ENCODE measurements at places on chromosomes 2 and 18.
A peak's percentile ranks its signal among the peaks of the same experiment; 100 is the strongest.

GRCh38 chr2:175709248-175709647 is 292.8 kb downstream of the LNPK start:
- ATAC-seq: no peak

- ATAC-seq: no peak
These were observed 20.3 kb downstream of the ITPRID2 start for GRCh38 chr2:181911830-181912229.

GRCh38 chr18:45014047-45014501 is 333.4 kb downstream of the SETBP1 start:
- no peak for ATAC-seq

GRCh38 chr2:143463719-143464118 is 334.5 kb downstream of the ARHGAP15 start:
- no peak for ATAC-seq

DNA sequence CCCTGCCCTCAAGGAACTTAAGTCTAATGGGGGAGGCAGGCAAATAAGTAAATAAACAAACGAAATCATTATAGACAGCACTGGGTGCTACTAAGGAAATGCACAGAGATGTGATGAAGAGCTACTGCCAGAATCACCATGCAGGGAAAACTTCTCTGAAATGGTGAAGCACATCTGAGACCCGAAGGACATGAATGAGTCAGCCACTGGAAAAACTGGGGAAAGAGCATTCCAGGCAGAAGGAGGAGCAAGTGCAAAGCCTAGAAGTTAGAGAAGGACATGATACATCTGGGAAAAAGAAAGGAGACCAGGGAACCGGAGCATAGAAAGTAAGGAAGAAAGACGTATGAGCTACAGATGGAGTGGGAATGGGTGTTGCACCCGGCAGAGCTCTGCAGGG is 56.8 kb downstream of the TGFA start:
- ATAC-seq: no peak

DNA sequence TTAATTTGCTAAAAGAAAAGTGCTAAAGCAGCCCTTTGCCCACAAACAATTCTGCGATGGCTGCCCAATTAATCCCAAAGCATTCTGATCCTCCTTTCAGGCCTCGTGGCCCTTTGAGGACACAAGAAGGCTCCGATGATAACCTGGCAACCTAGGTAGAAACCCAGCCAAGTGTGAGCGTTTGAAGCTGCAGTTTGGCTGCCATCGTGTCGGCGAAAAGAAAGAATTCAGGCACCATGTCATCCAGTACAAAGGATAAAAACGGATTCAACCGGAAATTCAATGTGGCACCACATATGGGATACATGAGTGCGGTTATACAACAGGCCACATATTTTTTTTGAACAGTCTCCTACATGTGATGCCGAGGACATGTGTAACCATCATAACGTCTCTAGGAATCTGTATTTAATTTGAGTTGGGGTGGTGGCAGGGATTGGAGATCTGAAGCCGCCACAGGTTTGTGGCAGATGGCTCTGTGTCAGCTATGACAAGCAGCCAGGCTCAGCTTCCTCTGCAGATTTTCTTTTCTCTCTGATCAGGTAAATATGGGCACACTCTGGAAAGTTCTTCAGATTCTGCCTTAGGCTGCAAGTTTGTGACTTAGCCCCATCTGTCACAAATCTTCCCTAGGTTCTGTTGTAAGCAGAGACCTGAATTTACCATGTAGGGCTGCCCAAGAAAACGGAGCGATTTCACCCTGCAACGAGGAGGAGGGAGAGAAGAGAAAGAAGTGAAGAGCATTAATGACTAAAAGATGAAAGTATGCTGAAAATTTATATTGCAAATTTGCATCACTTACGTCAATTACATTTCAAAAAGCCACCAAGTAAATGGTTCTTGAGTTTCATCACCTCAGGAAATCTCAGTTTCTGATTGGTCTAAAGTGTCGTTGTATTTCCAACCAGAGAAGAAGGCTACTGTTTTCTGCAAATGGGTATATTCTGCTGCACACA is 573.2 kb downstream of the ZEB2 start:
- ATAC-seq: no peak

DNA sequence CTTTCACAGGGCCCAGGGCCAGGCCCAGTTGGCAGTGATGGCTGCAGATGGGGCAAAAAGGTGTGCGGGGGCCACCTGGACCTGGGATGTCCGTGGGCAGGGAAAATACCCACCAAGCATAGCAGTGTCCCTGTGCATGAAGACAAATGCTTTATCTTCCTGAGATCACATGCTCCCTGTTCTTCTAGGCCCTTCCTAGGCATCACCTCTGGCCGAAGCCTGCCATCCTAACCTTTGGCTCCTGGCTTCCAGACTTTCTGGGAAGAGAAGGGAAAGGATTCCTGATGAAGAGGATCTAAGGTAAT is 105.0 kb upstream of the SMAD2 start:
- ATAC-seq: no peak

DNA sequence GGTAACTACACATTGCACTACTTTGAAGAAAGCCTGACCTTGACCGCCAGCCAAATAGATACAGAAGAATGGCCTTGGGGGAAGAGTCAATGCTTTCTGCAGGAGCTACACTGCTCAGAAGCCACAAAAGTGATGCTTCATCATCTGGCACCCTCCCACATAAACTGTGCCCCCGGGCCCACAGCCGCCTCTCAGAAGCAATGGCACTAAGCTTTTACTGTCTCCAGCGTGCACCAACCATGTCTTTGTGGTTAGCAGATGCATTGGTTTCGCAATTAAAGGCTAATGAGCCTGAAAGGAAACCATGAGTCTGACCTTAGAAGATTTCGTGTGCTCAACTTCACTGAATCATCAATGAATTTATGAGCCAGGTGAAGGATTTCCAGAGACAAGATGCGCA is 209.4 kb upstream of the TRIB2 start:
- peak; percentile 94 for ATAC-seq

- no peak for ATAC-seq
These were observed 1.7 kb downstream of the MYOM1 start for GRCh38 chr18:3217948-3218647.

DNA sequence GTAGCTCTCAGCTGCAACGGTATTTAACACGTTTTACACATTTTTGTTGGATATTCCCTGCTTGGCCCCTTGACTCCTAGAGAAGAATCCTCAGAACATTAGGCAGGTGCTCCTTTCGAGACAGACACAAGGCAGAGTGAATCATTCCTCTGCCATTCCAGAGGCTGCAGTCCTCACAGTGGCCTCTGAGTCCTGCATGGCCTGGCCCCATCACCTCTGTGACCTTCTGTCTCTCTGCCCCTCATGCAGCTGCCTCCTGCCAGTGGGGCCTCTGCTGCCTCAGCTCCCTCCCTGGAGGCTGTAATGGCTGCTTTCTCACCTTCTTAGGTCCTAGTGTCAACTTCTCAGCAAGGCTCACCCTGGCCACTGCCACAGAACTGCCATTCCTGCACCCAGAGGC is 101.3 kb downstream of the PTPRM start:
- no peak for ATAC-seq

DNA sequence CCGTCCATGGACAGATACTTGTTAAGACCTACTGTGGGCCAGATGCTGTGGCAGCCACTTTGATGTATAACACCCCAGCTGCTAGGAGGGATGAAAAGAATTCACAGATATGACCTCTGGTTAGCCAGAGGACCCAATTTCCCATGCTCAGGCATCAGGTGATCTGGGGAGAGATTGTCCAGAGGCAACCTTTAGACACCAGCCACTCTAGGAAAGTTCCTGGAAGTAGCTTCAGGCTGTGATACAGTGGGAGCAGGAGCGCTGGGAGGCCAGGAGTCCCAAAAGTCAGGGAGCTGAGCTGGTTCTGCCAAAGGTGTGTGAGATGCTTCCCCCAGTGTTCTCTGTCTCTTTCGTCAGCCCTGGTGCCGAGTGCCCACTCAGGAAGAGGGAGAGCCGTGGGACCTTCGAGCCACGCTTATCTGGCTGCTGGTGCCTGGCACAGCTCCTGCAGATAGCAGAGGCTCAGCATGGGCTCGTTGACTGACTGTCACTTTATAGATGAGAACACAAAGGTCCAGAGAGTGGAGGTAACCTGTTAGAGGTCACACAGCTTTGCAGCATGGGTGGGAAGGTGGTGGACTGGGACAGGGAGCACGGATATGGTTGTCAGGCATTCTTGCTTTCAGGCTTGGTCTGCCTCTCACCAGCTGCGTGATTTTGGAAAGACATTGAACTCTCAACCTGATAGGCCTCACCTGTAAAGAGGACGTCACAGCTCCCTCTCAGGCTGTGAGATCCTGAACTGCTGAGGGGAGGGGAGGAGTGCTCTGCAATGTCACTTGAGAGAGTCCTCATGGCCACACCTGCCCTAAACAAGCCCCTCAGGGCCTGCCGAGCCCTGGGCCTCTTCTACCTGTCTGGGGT is 7.8 kb upstream of the RALB start:
- no peak for ATAC-seq

DNA sequence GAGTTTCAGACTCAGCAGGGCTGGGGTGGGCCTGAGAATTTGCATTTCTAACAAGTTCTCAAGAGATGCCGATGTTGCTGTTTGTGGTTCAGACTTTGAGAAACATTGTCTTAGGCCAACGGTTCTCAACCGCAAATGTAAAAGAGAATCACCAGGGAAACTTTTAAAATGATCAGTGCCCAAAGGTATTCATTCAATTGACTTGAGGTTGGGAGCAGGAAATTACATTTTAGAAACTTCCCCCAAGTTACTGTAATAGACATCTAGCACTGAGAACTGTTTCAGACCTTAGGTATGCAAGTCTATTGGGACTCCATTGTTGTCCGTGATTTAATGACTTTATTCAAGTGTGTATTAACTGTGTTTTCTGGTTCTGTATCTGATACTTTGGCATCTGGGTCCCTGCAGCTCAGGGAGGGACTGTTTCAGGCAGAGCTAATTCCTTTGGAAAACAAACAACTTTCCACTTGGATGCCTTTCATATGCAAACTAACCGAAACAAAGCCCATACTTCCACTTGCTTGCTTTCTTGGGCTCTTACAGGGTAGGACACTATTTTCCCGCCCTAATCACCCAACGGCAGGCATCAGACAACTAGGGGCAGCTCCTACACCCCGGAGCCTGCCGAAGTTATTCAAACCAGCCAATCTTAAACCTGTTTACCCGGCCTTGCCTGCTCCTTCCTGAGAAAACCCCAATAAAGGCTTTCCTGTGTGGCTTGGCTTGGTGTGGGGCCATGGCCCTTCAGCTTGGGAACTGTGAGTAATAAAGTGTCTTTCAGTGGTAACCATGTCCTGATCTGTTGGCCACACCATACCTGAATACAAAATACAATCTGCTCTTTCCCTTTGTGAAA is 97.6 kb downstream of the POLE4 start:
- ATAC-seq: peak; percentile 42

GRCh38 chr18:22173928-22174301 is 4.5 kb downstream of the GATA6 start:
- ATAC-seq: no peak

DNA sequence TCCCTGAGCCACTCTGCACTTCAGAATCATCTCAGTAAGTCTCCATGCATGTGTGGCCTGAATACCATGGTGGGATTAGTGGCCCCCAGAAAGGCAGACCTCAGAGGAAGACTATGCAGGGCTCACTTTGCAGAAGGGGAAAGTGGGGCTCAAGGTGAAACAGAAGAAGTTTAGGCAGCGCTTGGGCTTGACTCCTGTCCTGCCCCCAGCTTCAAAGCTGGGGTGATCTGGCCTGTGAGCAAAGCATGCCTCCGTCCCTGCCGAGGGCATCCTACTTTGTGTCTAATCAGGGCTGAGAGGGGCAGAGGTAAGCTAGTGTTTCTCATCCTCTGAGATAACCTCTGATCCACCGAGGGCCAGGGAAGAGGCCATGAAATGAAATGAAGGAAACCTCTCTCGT is 7.9 kb downstream of the CAPN13 start:
- ATAC-seq: no peak

GRCh38 chr2:172985139-172985892 is 90.3 kb upstream of the MAP3K20 start:
- ATAC-seq: no peak

DNA sequence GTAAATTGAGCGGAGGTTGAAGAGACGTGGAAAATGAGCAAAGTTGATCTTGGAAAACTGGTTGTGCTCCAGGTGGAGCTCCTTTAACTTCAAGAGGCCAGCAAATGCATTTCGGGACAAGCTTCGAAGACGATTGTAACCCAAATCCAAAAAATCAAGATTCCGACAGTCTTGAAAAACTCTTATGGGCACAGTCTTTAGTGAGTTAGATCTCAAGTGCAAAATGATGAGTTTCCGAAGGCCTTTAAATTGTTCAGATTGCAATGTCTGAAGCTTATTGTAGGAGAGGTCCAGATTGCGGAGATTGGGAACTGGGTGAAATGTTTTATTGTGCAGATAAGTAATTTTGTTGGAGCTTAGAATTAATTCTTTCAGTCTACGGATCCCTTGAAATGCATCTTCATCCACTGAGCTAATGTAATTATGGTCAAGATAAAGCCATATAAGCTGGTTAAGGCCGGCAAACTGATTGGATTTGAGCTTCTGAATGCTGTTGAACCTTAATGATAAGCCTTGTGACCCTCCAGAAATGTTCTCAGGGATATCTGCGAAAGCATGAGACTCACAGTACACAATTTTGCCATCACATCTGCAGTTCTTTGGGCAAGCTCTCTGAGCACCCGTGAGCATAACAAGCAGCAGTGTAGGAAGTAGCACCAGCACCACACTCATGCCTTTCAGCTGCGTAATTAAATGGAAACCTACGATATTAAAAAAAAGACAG is 2.9 kb downstream of the LRRTM4 start:
- no peak for ATAC-seq

DNA sequence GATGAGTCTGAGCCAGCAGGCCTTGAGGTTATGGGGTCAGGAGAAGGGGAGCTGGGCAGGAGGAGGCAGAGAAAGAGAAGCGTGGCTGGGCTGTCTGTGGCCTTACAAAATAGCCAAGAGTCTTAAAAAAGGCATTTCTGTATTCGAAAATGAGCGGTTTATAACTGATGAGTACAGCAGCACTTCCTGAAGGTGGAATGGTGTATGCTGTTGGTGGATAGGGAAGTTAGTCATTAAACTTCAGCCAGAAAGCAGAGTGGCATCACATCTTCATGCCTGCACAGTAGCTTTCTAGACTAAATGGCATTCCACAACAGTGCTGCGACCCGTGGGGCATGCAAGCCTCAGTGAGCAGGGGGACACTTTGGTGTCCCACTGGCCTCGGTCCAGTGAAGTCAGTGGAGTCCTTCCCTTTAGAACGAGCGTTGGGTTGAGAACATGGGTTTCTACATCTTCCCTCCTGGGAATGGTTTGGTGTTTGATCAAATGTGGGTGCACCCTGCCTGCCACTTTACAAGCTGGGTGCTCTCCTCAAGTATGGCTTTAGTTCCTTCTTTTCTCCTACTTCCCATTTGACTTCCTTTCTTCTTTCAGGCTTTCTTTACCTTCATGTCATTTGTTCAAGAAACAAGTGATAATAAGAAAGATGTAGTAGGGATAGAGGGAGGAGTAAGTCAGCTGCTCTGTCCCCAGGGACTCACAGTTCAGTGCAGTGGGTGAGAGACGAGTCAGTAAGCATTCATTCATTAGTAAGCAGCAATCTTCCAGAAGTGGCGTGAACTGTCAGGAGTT is 96.3 kb downstream of the ARMC9 start:
- ATAC-seq: peak; percentile 4

- ATAC-seq: no peak
These were observed 1.4 kb downstream of the ST8SIA5 start for GRCh38 chr18:46755315-46756024.
